ENCODE measurements at places on chromosomes 4 and X.

DNA sequence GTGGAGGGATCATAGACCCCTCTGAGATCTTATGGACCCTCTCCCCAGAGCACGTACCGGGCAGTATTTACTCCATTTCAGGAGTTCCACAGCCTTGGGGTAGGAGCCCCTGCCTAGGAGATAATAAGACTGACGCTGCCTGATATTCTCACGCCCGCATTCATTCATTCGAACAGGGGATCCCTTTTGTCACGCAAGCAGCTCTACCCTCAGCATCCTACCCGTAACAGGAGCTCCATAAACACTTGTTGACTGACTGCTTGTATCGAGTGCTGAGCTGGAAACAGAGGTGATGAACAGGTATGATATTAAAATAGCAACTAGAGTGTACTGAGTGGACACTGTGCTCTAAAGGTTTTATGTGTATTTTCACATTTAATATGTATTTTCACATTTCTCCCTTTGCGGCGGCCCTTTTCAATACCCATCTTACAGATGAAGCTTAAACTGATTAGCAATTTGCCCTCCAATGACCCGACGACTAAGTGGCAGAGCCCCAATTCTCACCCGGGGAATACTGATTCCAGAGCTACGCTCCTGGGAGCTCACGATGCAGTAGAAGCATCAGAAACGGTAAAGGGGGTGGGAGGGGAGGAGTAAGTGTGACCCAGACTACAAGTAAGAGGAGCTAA lies 888 bp downstream of the RAB28 start:
- no peak for DNase-seq

DNA sequence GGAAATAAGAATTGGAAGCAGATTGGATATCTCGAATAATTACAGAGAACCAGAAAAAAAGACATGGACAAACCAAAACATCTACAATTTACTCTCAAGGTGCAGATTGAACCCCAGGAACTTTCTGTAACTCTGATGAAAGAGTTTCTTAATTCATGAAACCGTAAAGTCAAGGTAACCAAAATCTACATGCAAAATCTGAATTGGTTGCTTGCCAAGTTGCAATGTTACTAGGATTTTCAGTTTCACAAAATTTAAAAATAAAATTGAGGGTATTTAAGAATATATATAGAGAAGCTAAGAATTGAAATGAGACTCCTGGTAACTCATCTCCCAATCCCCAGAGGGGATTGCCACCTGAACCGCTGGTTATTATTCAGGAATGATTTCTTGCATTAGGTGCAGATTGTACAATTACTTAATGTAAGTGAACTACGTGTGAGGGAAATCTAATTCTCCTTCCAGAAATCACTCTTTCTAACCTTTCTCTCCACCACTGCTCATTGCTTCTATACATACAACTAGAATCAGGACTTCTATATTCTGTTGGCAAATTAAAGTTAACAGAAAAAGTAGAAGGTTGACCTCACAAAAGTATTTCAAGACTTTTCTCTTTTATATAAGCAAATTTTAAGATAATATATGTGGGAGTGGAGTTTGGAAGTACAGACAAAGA lies 221.5 kb upstream of the NDST4 start:
- no peak for DNase-seq

DNA sequence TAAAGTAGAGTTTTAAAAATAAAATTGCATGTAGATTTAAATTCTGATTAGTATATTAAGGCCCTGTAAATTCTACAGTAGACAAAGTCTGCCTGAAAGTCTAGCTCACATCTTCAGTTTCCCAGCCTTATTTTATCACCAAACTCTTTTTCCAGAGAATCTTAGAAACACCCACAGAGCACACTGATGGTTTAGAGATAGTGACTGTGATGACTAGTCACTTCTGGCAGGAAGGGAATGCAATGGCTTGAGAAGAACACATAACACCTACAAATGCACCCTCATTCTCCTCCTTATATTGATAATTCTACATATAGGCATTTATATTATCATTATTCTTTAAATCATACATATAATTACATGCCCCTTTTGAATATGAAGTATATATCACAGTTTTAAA lies 232.9 kb downstream of the ARAP2 start:
- no peak for DNase-seq

- no peak for DNase-seq
Observed at GRCh38 chr4:77172336-77172735, 15.3 kb downstream of the CCNG2 start.

- no peak for DNase-seq
Observed at GRCh38 chr4:147236806-147237205, 244.1 kb upstream of the EDNRA start.

GRCh38 chr4:168724243-168724642 lies 227.4 kb downstream of the PALLD start:
- DNase-seq, result no peak

DNA sequence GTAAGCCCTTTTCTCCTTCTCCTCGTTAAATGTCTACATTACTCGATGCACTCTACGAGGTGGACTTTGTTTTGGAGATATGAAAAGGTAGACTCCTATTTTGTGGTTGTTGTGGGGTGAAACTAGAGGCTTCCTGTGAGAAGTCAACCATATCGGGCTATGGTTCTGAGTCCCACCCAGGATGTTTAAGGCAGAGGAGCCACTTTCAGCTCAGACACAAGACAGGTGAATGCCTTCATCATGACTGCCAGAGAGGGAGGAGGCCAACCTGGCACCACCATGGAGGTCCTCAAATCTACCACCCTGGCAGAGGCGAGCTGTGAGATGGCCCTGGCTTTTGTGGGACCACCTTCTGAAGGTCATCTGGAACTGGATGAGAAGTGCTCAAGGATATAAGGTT lies 154.4 kb upstream of the KLF3 start:
- DNase-seq, result no peak

DNA sequence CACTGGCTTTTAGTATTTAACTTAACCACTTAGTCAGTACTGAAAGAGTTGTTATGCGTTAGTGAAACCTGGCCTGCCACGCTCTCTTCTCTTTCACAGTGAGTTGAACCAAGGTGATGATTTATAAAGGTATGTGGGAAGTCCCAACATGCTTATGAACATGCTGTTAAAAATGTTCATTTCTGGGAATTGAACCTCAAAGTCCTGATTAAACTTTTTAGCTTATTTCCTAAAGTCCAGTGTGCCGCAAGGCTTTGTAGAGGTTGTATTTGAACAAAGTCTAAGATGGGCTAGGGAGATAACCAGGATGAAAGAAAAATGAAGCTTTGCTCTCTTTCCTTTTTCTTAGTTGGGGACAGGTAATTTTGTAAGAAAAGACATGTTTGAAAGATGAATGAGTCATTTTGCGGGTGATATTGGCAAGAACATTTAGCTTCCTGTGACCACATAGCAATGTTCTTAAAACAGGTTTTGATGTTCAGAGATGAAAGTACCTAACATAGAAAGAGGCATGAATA lies 270.3 kb downstream of the DTHD1 start:
- no peak for DNase-seq

DNA sequence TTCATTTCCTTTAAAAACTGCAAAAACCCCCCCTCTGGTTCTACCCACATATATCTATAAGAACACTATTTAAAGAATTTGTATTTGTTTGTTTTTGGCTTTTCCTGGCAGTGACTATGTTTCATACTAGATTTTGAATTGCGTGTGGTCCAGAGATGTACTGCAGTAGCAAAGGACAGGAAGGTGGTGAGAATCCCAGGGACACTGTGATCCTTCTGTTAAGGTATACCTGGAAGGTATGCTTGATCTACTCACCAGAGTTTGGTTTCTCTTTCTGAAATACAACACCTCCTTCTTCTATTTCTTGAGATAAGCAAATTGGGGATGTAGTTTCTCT lies 129.6 kb upstream of the RASGEF1B start:
- no peak for DNase-seq

DNA sequence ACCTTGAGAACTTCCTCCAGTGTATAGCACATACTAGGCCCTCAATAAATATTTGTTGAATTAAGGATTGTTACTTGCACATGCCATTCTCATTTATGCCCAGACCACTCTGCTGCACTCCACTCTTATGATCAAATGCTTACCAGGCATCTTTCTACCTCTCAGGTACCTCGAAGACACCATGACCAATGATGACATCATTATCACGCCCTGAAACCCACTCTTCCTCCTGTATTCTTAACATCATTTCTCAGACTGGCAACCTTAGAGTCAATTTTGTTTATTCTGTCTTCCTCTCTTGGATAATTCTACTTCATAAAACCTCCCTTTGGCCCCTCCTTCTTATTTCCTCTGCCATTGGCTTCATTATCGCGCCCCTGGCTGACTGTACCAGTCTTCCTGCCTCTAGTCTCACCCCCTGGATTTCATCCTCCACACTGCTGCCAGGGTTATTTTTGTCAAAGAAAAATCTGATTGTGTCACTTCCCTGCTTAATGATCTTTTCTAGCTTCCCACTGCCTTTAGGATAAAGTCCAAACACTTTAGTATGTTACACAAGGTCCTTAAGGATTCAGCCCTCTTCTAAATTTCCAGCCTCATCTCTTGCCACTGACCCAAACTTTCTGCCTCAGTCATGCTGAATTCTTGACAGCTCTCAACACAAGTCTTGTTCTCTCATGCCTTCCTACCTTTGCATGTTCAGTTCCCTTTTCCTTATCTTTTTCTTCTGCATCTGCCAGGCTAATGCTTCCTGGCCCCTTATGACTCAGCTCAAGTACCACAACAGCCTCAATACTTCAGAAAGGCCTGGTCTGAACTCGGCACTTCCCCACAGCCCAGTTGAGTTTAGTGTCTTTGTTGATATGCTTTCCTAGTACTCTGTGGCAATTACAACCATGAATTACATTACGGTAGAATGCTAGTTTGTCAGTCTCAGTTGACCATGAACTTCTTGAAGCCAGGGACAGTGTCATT lies 45.8 kb downstream of the HDAC8 start:
- no peak for DNase-seq

DNA sequence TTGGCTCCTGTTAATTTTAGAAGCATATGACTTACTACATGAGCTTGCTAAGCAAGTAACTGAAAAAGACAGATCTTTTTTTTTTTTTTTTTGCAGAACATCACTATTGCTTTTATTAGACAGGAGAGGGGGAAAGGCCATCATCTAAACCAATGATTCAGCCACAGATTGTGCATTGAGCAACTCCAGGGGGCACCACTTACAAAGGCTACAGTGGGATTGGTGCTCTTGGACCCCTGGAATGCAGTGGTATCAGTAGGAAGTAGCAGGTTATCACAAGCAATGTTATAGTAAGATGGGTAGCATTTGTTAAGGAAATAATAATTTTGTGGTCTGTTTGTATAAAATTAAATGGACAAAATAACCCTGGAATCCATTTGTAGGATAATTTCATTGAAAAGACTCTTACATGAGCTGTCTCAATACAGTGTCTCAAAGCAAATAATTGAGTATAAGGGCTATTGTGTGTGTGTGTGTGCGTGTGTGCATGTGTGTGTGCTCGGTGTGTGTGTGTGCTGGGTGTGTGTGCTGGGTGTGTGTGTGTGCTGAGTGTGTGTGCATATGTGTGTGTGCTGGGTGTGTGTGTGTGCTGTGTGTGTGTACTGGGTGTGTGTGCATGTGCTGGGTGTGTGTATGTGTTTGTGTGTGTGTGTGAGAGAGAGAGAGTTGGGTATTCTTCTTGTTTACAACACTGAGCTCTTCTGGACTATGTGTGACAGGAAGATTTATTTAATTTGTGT lies 296.3 kb downstream of the PCDH7 start:
- DNase-seq, result no peak

- no peak for DNase-seq
Observed at GRCh38 chr4:161714022-161714751, 449.6 kb downstream of the FSTL5 start.

GRCh38 chr4:85408301-85408700 lies 66.6 kb upstream of the ARHGAP24 start:
- no peak for DNase-seq

DNA sequence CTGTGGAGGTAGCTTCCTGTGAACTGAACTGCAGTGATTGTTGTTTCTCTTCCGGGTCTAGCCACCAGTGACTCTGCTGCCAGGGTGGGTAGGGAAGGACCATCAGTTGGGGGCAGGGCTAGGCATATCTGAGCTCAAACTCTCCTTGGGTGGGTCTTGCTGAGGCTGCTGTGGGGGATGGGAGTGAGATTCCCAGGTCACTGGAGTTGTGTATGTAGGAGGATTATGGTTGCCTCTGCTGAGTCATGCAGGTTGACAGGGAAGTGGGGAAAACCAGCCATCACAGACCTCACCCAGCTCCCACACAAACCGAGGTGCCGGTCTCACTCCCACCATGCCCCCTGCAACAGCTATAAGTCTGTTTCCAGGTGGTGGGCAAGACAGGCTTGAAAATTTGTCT lies 1937.8 kb downstream of the PCDH7 start:
- DNase-seq, result no peak

All from caudate nucleus (tissue), 63 donors.